ENCODE measurements at places on chromosomes 4 and X.

DNA sequence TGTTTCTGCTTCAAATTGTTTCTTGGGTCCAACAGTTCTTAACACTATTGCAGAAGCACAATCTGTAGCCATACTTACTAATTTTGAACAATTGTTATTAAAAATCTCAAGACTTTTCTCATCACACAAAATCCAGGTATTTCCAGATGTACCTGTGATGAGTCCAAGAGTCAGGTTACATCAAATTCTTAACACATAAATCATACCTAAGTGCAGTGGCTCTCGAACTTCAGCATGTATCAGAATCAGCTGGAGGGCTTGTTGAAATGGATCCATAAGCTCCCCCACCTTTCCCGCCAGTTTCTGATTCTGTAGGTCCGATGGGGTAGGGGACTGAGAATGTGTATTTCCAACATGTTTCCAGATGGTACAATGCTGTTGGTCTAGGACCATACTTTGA lies 10.6 kb downstream of the FAM120C start:
- no peak for DNase-seq

GRCh38 chr4:2321279-2322196 lies 59.6 kb upstream of the MXD4 start:
- DNase-seq, result no peak

- DNase-seq, result no peak
Observed at GRCh38 chr4:150135134-150135772, 57.0 kb downstream of the DCLK2 start.

DNA sequence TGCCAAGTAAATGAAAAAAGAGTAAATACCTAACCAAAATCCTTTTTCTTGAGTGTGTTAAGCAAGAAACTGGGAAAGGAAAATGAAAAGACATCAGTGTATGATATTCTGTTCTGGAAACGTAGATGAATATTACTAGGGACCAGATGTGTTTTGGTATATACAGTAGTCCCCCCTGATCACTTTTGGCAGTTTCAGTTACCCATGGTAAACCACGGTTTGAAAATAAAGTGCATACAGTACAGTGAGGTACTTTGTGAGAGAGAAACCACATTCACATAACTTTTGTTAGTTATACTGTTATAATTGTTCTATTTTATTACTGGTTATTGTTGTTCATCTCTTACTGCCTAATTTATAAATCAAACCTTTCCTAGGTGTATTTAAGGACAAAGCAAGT lies 250.9 kb downstream of the TENM3 start:
- DNase-seq, result no peak

DNA sequence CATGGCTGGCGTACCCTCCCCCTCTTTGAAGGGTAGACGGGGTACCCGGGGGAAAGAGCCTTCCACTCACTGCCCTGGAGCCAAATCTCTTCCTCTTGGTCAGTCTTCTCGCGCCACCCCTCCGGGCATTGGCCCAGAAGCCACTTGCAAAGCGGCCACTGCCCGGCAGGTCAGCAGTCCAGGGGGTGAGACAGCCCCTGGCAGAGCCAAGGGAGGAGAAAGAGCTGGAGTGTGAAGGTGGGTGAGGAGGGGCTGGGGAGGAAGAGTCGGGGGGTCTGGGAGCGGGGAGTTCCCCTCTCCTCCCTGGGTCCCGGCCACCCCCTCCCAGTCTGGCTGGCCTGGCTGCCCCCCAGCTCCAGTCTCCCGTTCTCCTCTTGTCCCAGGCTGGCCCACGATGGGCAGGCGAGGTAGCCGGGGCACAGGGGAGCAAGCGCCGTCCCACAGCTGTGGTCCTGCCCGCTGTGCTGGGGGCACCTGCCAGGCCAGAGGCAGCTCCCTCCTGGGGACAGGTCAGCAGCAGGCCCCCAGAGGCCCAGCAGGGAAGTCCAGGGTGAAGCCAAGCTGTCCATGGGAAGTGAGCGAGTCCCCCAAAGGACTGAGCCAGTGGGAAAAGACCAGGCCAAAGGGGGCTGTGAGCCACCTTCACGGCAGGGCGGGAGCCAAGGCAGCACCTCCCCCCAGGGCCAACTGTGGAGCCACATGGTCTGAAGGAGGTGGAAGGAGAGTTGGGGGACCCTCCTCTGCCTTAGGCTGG lies 21.6 kb upstream of the DUSP9 start:
- no peak for DNase-seq

GRCh38 chr4:5460106-5460801 lies 248.1 kb downstream of the EVC2 start:
- DNase-seq, result peak; percentile 39

DNA sequence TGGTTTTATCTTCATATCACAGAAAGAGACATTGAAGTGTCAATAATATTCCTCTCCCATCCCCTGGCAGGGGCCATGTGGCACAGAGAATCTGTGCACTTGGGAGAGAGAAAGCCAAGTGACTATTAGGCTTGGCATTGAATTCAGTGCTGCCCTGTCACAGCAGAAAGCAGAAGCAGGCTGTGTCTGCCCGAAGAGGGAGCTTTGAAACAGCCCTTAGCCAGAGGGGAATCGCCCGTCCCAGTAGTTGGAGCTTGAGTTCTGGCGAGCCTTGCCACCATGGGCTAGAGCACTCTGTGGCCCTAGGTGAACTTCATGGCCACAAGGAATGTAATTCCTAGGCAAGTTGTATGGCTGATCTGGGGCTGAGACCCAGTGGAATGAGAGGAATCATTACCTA lies 282.5 kb upstream of the PCDH10 start:
- no peak for DNase-seq

GRCh38 chr4:158850371-158850770 lies 81.5 kb downstream of the FNIP2 start:
- no peak for DNase-seq

DNA sequence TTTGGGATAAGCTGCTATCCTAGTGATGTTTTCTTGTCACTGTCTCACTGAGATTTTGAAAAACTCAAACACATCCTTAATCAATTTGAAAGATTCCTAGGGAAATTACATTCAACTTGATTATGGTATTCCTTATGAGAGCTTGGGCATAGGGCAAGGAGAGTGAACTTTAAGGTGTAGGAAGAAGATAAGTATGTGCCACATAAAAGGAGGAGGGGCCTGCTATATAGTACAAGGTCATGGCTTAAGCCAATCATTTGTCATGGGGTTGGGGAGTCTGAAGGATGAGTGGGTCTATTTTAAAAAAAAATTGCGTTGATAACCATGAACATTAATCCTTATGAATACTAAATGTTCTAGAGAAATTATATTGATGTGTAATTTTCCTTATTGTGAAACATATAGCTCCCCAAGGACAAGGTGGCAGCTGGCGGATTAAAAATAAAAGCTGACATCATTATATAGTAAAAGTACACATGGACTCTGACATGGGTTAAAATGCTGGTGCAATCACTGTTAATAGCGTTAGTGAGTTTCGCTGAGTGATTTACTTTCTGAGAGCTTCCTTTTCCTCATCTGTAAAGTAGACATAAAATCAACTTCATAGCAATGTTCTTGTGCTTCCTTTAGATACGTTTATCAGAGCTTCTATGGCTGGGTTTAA lies 17.4 kb downstream of the GALNT7 start:
- no peak for DNase-seq

- no peak for DNase-seq
Observed at GRCh38 chrX:31240982-31241381, 169.1 kb upstream of the FTHL17 start.

- no peak for DNase-seq
Observed at GRCh38 chrX:53190363-53190960, 34.5 kb downstream of the KDM5C start.

GRCh38 chr4:111959222-111959621 lies 186.0 kb upstream of the FAM241A start:
- peak; percentile 26 for DNase-seq

DNA sequence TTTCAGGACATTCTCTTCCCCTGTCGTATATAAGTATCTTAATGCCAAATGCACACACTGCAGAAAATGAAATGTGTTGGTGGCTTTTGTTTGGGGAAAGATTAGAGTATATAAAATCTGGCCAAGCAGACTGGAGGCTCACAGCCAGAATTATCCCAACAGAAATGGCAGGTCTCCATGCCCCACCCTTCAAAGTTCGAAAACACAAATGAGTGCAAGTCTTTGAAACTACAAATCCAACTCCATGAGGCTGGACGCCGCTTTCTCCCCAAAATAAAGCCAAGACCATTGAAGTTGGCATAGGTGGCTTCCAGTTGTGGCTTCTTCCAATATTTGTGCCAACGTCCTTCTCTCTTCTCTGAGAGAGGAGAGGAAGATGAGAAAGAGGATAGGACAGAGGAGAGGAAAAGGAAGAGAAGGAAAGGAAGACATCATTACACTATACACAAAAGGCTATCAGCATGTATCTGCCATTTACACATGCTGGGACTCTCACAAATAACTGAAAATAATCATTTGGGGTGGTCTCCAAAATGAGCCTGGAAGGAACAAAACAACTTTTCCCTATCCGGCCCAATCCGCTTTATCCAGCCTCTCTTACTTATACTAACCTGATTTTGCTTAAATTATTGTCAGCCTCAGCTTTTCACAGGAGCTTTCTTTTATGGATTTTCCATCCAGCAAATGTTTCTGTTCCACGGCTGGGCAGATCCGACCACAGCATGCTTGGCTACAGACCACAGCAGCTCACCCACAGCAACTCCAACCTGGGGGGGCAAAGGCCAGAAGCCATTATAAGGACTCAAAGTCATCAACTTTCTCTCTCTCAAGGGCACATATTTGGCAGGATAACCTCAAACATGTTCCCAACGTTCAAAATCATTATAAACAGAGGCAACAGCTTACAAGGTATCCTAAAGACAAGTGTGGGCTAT lies 71.7 kb downstream of the APBB2 start:
- DNase-seq, result peak; percentile 83

GRCh38 chr4:61199873-61200186 lies 296 bp upstream of the ADGRL3 start:
- no peak for DNase-seq

- DNase-seq, result no peak
Observed at GRCh38 chr4:173528378-173529321, 1.4 kb downstream of the HAND2 start.

GRCh38 chr4:17272154-17272553 lies 239.7 kb downstream of the QDPR start:
- no peak for DNase-seq

- peak; percentile 91 for DNase-seq
Observed at GRCh38 chrX:150688911-150689451, 4.2 kb upstream of the MTMR1 start.

DNA sequence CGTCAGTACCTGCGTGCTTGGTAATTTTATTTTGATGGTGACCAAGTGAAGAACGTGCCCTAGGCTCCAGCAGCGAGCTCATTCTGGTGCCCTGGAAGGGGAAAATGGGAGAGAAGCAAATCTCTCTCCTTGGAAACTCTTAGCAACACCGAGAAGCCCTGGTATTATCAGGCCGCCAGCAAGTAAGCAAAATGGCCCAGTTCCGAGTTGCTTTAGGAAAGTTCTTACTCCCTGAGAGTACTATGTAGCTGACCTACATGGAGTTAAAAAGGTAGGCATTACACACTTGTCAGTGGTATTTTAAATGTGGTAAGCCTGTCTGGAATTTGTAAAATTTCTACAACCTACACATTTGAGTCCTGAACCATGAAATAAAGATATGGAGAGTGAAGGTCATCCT lies 146.4 kb downstream of the CPEB2 start:
- no peak for DNase-seq

- DNase-seq, result no peak
Observed at GRCh38 chr4:139735381-139736273, 70.0 kb downstream of the MGST2 start.

DNA sequence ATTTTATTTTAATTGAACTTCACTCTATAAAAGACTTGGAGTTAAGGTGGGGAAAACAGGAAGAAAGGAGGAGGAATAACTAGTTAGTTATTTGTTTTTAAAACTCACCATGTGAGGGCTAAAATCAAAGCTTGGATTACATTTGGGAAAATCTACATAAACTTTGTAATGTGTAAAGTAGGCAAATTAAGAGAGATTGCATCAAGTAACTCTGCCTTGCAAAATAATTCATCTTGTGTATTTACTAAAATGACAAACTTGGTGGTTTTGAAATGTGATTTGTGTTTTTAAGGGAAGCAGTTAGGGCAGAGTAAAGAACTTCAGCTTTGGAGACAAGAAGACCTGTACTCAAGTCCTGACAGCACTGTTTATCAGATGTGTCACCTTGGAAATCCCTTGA lies 43.3 kb upstream of the RASSF6 start:
- no peak for DNase-seq

DNA sequence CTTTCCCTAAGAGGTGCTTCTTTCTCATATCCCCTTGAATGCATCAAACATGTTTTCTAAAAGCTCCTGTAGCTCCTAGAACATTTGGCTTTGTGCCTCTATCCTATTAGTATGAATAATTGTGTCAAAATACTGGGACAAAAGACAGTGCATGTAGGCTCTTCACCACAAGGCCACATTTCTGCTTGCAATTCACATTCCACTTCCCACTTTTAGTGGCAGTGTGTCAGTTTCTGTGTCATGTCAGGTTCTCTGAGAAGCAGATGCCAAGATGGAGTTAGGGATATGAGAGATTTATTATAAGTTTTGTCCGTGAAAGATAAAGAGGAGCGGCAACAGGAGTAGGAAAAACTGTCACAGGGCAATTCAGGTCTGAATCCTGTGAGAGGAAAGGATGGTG lies 61.3 kb upstream of the GPRIN3 start:
- no peak for DNase-seq

DNA sequence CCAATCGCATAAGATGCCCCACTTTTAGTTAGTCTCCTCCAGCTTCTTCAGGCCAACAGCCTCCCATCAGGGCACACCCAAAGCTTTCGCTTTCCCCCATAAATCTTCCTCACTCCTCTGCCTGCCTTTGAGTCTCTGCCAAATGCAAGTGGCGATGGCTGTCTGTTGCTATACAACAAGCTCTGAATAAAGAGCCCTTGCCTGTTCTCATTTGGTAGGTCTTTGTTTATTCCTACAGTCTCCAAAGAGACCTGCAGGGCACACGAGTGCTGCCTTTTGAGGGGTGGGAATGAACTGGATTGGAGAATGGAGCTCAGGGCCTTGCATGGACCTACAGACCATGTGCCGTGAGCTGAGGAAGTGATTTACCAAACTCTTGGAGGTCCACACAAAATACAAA lies 52.2 kb upstream of the SOD3 start:
- no peak for DNase-seq

DNA sequence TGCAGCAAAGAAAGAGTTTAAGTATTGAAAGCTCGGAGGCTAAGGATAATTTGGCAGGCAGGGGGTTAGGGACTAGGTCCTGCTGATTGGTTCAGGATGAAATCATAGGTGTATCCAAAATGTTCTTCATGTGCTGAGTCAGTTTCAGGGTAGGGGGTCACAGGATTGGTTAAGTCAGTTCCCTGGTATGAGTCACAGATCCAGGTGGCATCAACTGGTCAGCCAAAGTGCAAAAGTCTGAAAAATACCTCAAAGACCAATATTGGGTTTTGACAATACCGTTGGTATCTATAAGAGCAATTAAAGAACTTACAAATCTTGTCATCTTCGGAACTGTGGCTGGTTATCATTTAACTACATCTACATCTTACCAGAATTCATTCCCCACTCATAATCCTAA lies 25.6 kb upstream of the PRDM8 start:
- DNase-seq, result no peak

DNA sequence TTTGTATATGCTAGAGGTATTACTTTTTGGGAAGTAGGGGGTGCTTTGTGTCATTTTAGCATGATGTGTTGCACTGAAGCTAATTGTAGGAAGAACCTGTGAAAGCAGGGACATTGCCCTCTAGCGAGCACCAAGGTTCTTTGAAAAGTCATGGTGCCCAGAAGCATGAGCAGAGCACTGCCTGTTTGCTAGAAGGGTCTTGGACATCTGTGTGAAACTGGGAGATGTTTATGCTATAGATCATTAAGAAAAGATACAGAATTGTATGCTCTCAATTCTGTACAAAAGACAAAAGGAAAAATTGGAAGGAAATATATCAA lies 14.7 kb downstream of the GRPR start:
- no peak for DNase-seq

- no peak for DNase-seq
Observed at GRCh38 chr4:100356172-100356571, 161.7 kb downstream of the EMCN start.

All from H4 (cell line).